Stimulated activated CD4-positive, alpha-beta T cell treated with anti-CD3 and anti-CD28 coated beads, Interleukin-15, amount 100 ng/mL, for 24 hours (primary cell): ENCODE measurements at places on chromosomes 1 and 21.

DNA sequence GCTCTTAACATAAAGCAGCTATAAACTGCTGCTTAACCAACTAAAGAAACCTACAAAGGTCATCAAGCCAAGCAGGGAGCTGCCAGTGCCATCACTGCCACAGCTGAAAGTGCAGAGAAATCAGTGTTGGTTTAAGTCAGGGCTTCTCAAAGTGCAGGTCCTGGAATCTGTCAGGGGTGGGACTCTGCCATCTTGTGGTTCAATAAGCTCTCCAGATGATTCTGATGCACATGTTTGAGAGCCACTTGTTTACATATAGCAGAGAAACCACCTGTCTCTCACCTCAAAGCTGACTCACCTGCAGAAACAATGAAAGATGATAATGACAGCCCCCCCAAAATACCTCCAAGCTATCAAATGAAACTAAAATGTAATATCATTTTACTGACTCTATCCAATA lies 49.3 kb downstream of the SH3GLB1 start:
- DNase-seq, result no peak

GRCh38 chr1:186564582-186564981 lies 103.7 kb upstream of the PDC start:
- DNase-seq, result no peak

- DNase-seq, result no peak
Observed at GRCh38 chr1:15633756-15634420, 16.6 kb downstream of the DDI2 start.

DNA sequence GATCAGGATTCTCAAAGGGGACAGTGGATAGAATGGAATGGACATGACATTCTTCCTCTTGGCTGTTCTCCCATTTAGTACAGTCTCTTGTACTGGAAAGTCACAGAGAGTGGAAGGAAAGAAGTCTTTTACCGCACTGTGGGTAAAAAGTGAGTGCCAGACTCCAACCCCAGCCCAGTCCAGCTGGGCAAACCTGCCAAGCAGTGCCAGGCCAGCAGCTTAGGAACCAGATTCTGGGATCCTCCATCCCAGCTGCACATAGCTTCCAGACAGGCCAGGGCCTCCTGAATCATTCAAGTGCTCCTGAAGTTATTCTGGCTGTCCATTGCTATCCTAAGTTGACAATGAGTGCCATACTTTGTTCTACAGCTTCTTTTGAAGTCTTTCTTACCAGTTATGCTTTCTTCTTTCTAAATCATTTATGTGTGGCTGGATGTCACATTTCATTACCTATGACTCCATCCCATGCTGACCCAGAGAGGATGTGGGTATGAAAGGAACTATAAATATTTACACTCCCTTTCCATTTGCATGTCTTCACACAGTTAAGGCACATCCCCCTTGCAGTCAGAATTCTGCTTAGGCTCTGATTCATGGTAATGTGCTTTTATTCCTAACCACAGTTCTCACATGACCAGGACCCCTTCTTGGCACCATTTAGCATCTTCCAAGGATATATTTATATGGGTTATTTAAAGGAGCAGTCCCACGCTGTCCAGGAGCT lies 88.9 kb downstream of the AK5 start:
- no peak for DNase-seq

- no peak for DNase-seq
Observed at GRCh38 chr1:29789221-29789909, 553.0 kb downstream of the PTPRU start.

DNA sequence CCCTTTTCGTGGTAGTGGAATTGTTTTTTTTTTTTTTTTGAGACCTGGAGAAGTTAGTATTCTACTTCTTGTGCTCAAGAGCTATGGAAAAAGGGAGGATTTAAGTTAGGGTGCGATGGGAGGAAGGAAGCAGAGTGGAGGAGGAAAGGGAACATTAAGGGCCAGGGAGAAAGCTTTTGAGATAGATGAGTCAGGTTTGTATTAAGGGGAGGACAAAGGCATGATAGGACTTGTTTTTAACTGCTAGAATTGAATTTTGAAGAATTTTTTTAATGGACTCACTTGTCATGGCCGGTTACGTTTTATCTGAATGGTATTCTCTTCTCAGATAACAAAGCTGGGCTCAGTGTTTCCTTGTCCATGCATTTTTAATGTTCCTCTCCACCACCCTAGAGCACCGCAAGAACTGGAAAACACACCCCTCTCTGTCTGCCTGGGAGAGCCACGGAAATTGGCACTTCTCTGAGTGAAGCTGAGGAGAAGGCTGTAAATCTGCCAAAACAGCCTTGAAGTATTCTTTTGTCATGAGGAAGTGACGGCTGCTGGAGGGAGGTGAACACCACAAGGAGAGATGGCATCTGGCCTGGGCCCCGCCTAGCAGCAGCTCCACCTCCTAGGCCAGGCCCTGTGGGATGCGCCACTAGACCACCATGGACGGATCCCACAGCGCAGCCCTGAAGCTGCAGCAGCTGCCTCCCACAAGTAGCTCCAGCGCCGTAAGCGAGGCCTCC lies 3.5 kb downstream of the NIPAL3 start:
- DNase-seq, result no peak

- DNase-seq, result no peak
Observed at GRCh38 chr1:115303364-115303763, 34.7 kb downstream of the NGF start.

- no peak for DNase-seq
Observed at GRCh38 chr1:23481026-23481597, 2.9 kb downstream of the ASAP3 start.

DNA sequence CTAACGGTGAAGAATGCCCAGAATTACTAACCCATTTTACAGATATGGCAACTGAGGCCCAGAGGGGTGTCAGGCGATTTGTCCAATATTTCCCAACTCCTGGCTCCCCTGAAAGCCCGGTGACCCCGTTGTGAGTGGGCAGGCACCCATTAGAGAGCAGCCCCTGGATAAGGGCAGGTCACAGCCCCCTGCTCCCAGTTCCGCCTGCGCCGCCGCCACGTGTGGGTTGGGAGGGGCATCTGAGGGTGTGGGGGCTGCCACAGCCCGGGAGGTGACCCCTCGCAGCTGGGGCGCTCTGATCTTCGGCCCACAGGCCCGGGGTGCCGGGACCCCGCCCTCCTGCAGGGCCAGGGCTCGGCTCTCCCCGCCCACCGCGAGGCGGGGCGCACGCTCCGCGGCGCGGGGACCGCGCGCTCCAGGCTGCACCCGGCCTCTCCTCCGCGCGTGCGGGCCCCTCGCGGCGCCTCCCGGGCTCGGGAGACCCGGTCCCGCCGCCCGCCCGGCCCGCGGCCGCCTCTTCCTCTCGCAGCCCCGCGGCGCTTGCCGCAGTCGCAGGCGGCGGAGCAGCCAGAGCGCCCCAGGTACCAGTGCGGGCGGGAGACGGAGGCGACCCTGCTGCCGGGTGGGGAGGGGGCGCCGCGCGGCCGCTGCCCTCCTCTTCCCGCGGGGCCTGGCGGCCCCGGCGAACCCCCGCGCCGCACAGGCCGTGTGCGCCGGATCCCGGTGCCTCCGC lies at the start of gene HTR6:
HTR6 (plus strand) TSS at position 423 of the 733 bp plus-strand sequence. CDS start 879 bp downstream, outside the sequence.
- peak; percentile 62 for DNase-seq

GRCh38 chr1:15305468-15305770 lies 58.4 kb downstream of the FHAD1 start:
- no peak for DNase-seq

- DNase-seq, result no peak
Observed at GRCh38 chr1:207021139-207021861, 11.3 kb downstream of the C1orf116 start.

DNA sequence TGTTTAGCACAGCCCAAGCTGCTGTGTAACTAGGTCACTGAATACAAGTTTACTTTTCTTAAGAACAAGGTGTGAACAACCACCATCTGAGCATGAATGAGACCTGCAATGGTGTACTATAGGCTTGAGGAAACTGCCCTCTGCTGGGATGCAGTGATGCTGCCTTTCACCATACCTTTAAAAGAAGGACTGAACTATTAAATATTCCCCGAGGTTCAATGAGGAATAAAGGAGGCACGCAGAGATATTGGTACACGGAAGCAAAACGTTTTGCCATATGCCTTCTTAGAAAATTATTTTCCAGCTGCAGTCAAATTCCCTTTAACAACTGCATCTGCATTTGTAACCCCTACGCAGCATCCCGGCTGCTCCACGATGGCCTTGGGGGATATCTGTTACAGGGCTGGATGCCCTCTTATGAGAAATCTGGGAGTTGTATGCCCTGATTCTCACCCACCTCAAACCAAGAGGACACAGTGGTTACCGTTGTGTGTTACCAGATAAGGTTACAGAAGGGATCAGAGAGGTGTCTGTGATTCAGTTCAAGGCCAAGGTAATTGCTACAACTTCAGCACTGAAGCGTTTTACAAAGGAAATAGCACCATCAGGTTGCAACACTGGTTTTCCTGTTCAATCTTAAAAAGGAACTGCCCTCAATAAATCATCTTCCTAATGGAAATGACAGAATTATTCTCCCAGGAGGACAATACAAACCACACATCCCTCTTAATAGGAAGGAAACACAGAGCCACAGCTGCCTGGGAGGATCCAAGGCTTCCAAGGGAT lies 470.5 kb downstream of the LTN1 start:
- DNase-seq, result no peak

GRCh38 chr1:233340966-233341516 lies 13.5 kb downstream of the MAP3K21 start:
- DNase-seq, result no peak

DNA sequence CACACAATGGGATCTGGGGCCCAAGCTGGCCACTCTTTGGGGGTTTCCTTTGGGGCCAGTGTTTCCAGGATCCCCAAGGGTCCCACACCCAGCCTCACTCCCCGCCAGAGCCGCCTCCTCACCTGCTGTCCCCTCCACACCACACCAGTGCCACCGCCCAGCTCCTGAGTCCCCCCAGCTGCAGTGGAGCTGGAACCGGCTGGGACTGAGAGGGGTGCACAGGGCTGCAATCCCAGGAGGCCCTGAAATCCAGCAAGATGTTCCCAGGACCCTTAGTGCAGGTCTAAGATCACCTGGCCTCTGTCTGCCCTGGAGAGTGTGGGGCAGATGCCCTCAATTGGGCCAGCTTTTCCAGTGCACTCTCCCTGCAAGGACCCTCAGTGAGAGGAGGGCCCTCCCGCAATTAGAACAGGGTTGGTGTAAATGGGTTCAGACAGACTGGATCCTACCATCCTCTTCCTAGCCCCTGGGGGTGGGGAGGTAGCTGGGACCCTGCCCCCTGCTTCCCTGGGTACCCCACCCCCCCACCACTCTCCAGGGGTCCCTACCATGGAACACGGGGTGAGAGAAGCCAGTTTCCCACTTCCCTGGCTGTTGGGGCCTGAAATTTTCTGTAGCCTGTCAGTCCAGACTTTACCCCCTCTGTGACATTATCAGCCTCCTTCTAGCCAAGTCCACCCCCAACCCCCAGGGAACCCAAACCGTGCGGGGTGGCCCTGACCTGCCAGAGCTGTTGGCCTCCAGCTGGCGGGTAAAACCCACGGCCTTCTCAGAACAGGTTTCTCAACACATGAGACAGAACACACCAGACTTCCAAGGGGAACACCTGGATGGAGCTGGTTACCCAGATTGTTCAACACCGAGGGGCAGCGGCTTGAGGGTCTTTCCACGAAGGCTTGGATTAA lies 7.0 kb downstream of the KRTAP10-12 start:
- DNase-seq, result no peak

GRCh38 chr1:237975903-237976302 lies 85.2 kb upstream of the ZP4 start:
- no peak for DNase-seq
